ENCODE measurements at places on chromosomes 11 and 22.

DNA sequence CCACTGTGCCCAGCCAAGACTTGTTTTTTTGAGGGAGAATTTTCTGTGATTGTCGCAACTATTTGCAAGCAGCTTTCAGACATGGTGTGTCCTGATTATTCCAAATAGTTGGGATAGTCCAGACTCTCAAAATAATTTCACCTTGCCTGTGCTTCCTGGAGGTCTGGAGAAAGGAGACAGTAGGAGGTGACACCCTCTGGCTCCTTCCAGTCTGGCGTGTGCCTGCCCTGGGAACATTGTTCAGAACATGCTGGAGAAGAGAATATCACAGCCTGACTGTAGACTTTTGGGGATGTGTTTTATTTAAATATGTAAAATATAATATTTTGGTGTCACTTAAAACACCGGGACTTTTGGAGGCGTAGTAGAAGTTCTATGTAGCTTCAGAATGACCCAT, 14.9 kb downstream of the ZNRF3 start:
- DNase-seq = no peak

DNA sequence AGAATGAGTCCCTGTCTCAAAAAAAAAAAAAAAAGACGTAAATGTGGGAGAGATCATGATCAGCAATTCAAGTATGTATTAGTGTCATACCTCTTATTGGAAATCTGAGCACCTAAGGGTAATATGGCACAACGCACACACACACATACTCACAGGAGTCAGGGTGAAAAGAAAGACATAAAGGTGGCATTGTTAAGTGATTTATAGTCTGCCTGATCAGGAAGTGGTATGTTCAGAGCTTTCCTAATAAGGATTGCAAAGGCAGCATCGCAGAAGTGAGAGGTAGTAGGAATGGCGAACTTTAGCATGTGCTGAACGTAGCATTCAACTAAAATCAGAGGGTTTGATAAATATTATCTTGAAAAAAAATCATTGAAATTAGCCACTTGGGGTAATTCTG, 854.3 kb downstream of the METTL15 start:
- DNase-seq = no peak

DNA sequence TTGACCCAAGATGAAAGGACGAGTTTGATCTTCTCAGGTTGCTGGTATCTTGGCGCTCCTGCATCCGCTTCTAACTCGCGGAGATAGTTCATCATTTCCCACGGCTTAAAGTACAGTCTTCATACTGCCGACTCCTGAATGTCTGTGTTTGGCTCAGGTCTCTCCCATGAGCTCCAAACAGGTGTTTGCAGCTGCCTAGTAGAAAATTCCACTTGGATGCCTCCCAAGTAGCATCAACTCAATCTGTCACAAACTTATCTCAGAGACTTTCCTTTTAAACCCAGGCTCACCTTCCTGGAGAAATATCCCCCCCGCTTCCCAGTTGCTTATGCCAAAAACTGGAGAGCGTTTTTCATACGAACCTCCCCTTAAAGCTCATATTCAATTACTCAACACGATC, 986.5 kb downstream of the TBC1D22A start:
- DNase-seq = no peak

- DNase-seq = no peak
Observed at GRCh38 chr11:12744826-12745502, 70.7 kb downstream of the TEAD1 start.

DNA sequence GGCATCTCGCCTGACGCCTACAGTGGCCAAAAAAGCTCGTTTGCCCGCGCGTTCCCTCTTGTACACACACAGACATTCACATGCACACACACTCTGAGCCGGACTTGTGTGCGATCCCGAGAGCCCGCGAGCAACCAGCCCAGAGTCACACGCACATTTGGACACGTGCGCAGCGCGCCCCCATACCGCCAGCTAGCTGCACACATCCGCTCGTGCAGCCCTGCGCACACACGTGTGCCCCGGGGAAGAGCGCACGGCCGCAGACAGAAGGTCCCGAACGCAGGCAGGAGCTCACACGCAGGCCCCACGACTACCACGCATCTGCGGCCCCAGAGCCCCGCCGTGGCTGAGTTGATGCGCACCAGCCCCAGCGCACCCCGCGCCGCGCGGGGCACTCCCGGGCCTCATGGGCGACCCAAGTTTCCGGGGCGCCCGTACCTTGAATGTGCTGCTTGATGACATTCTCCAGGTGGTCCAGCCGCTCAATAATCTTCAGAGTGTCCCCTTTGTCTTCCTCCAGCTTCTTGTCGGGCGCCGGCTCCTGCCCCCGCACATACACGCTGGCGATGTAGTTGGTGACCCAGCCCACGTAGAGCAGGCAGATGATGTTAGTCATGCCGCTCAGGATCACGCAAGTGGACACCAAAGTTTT, 758 bp downstream of the GALNT18 start:
- peak; percentile 18 for DNase-seq

DNA sequence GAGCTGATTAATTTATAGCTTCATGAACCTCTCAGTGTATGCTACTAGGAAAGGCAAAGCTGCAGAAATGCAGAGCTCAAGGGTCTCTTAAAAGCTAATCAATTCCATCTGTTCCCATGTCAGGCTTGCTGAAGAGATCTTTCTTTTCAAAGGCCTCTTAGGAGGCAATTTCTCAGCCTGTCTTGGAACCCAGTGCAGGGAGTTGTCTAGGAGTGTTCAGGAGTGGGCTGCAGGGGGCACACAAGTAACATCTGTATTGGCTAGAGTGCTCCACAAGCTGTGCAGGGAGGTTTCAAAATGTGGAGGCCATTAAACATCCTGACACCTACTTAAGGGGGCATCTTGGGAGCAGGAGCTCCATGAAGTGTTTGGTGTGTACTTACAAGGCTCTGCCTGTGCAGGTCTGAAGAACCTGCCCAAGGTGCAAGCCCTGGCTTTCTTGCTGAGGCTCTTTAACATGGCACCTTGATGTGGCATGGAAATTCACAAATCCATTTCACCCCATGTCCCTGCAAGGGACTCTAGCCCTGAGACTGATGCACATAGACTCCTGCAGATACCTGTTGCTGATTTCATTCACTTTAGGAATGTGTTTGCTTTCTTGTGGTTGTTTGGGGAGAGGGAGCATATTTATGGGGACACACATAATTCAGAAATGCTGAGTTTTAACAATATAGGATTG, 134.7 kb downstream of the ME3 start:
- no peak for DNase-seq

GRCh38 chr22:49824936-49825335, 2.7 kb downstream of the BRD1 start:
- DNase-seq = no peak

- DNase-seq = no peak
Observed at GRCh38 chr11:17613983-17614382, 66.9 kb downstream of the OTOG start.

DNA sequence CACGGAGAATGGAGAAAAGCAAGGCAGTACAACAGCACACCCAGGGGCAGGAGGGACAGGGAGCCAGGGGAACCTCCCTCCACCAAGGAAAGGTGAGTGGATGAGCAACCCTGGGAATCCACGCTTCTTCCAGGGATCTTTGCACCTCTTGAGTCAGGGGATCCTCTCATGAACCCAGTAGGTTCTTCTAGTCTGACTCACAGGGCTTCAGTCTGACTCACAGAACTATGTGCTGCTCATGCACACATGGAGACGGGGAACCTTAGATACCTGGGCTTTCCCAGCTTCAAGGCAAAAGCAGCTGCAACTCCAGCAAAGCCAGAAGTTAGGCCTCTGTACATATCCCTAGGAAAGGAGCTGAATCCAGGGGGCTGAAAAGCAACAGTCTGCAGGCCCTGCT, 1021.4 kb upstream of the TENM4 start:
- no peak for DNase-seq

DNA sequence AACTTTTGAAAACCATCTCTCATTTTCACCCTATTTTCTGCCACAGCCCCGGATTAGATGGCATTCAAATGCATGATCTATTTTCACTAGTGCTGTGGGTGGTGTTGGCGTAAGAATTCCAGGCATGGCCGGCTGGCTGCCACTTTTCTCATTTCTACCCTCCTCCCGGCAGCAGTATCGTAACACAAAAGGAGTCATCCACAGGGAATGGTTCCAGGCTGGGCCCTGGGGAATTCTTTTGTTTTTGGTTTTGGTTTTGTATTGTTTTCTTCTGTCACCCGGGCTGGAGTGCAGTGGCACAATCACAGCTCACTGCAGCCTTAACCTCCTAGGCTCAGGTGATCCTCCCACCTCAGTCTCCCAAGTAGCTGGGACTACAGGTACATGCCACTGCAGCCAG, 13.8 kb downstream of the JAML start:
- no peak for DNase-seq

GRCh38 chr11:84817998-84818397, 809.1 kb downstream of the DLG2 start:
- DNase-seq = no peak

DNA sequence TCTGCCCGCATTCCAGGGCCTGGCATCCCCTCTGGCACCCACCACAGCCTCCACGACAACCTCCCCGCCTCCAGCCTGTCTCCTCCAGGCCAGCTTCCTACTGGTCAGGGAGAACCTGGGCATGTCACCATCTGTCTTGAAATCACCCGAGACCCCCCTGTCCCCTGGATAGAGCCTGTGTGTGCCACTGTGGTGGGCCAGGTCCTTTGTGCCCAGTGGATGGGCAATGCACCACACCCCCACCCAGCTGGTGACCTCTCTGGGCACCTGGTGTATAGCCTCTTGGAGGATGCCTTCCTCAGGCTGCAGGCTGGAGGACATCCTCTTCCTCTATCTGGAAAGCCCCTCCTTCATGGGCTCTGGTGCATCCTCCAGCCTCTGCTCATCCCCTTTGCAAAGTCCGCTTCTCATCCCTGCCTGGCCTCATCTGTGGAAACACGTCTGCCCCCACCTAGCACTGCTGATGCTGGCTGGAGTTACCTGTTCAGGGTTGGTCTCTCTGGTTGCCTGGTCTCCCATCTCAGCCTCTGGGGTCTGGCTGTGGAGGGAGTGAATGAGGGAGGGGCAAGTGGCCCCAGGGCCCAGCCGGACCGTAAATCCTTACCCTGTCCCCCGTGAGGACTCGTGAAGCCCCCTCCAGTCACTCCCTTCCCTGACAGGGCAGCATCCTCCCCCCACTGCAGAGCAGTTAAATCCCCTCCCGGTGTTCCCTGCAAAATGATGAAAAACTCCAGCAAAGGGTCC, 589.6 kb downstream of the TBC1D22A start:
- no peak for DNase-seq

- no peak for DNase-seq
Observed at GRCh38 chr11:60912223-60912850, 1.6 kb upstream of the TMEM109 start.

GRCh38 chr11:67372993-67373647, at the start of gene CLCF1:
TSS of gene CLCF1 (minus strand) at chr11:67373598. CDS start at chr11:67373539, 59 bp downstream.
- DNase-seq = peak; percentile 62

- DNase-seq = no peak
Observed at GRCh38 chr11:34629711-34630110, 8.8 kb downstream of the EHF start.

DNA sequence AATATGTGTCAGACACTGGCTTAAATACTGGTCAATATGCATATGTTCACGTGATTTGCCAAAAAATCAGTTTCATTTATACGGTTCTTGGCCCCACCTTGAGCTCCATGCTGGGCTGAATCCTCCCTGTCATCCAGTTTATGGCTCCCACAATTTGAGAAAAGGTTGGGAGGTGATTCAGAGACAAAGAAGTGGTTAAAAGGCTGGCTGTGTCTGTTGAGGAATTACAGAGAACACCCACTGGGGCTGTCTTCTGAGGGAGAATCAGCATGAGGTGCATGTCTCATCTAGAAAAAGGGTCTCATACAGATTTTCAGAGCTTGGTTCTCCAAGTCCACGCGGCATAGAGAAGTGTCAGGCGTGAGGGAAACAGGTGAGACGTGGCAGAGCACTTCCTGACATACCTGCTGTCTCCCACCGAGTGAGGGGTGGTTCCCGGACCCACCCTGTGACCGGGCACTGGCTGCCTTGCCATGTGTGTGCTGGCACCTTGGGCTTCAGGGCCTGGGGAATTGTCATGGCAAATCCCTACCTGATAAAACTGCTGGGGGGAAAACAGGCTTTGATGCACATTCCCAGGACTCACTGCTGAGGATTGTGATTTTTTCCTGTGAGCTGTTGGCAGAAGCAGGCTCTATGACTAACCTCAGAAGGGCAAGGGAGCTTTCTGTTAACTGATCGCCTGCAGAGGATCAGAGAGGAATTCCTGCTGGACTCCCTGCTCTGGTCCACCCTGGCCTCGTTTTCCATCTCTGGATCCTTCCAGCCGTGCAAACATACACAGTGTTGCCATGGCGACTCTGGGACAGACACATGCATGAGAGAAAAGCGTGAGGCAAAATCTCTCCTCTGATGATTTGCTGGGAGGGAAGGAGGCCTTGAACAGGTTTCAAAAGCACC, 223.6 kb downstream of the ADAMTS15 start:
- DNase-seq = no peak

All from germinal center (tissue), 1 donor.